ENCODE measurements at places on chromosomes 3 and 15.

GRCh38 chr15:58951388-58952007 is 18.0 kb upstream of the SLTM start:
- DNase-seq, result no peak

- DNase-seq, result no peak
Measured at GRCh38 chr3:36193448-36193847, 186.9 kb upstream of the STAC start.

DNA sequence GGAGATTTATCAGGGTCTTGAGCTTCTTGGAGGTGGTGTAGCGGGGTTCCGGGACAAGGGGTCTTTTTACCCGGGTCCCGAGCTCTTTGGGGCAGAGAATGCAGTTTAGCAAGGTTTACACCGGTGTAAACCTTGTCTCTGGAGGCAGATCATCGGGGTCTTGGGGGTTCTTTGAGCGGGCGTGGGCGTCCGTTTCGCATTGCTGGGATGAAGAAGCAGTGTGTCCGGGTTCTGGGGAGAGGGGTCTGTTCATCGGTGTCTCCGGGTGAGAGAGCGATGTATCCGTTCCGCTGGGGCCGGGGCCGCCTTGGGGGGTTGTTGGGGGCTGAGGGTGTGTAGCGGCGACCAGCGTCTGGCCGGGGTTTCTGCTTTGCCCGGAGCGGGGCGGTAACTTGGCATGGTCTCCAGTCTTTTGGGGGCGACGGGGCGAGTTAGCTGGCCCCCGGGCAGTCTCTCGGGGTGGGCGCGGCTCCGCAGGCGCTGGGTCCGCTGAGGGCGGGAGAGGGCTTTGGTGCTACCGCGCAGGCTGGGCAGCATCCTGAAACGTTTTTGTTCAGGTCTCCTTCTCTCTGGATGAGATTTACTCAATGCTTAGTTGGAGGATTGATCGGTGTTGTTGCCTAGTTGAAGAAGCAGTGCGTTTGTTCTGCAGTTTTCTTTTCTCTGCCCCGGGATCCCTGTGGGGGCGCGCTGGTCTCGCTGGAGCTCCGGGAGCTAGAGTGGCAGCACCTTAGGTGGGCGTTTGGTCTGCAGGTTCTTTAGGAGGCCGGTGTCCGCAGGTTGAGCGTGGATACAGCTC is 843 bp downstream of the GLCE start:
- peak; percentile 21 for DNase-seq

- DNase-seq, result no peak
Measured at GRCh38 chr15:77494073-77494867, 73.6 kb downstream of the HMG20A start.

DNA sequence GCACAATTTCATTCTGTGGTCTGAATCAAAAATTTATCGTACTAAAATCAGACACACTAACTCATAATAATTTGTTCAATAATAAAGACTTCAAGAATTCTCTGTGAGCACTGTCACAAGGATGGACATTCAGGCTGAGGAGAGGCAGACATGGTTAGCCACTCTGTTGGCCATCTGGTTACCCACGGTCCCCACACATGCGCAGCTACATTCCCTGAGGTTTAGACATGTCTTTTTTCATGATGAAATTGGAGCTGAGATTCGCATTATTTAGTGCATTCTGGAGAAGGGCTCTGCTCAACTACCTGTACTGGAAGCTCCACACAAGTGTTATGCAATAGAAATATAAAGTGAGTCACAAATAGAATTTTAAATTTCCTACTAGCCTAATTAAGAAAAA is 156.9 kb downstream of the SUCNR1 start:
- DNase-seq, result no peak

DNA sequence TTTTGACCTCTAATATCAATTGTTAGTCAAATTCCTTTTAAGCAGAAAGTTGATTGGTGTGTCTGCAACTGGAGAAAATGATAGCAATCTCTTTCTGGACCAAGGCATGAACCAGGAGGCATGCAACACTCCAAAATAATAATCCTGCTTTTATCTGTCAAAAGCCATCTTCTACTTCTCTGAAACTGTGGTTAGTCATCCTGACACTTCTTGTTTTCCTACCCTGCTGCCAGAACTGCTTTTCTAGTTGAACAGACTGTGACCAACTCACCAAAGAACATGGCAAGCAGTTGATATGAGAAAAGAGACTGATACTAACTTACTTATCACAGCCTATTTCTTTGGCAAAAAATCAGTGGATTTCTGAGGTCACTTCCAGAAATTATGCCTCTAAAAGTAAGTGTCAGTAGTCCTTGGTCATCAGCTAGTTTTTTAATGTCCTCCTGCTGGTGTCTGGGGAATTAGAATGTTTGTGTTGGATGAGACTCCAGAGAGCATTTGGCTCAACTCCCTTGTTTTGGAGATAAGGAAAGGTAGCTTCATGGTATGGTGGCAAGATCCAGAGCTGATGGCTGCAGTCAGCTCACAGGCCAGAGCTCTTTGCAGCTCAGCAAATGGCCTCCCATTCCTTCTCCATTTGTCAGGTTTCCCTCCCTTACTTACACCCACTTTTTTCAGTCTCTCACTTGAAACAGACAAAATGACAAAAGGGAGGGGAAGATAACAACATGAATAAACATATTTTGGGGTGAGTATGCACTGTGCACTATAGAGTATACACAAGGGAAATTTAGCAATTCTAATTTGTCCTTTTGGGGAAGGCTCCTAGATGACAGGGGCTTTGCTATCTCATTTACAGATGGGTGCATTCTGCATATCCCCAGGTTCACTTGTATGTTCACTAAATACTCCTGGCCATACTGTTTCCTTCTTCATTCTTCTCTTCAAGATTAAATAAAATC is 7.0 kb downstream of the CRYGS start:
- DNase-seq, result peak; percentile 54

DNA sequence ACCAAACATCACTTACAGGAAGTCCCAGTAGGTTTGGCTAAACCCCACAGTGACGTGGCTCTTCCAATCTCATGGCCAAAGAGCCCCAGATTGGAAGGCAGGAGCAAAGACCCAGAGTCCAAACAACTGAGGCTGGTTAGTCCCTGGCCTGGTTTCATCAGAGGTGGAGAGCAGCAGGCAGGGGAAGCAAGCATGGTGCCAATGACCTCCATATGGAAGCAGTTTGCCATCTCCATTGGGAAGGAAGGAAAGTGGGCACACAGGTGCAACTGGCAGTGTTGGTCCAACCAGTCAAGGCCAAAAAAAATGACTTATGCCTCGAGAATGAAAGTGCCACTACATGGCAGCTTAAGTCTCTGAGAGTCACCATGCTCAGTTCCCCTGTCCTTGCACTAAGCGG is 175.9 kb downstream of the NTRK3 start:
- DNase-seq, result no peak

DNA sequence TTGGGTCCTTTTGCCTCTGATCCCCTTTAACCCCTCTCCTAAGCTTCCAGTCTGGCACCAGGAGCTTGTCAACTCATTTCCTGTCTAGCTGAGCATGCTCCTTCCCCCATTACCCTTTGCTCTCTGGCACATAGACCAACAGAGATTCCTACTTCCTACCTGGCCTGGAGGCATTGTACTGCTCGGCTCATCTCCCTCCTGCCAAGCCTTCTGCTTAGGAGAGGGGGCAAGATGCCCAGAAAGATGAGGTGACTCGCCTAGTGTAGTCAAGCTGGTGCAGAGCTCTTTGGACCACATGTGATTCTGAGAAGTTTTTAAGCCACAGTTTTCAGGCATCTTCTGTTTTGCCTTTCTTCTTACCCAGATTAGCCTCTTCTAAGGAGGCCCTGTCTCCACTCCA is 95.4 kb downstream of the ZNF621 start:
- DNase-seq, result no peak

DNA sequence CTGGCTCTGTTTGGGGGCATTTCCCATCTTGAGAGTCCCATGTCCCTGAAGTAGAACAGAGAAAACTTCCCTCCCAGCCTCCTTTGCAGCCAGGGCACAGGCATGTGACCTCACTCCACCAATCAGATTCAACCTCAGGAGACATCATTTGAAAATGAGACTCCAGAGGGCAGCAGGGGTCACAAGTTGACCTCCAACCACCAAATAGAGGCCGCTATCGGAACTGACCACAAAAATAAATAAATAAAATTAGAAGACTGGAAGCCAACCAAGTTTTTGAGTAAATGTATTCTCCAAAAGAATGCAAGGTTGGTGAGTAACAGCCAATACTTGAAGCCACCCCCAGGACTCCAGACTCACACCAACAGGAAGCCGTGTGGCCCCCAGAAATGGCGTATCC is 106.5 kb downstream of the CHSY1 start:
- DNase-seq, result no peak

DNA sequence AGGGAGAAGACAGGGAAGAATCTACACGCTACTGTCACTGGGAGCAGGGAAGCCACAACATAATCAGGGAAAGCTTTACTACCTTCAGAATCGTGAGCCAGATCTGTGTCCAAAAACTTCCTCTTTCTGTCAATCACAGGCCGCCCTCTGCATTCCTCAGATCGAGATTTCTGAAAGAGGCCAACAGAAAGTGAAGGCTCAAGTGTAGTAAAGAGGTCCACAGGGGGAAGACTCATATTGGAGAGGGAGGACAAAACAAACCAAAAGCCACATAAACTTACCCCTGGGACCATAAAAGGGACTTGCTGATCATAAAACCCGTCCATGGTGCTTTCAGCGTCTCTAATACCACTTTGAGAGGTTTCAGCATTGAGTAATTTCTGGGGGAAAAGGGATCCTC is 3.3 kb downstream of the ETV5 start:
- peak; percentile 62 for DNase-seq

GRCh38 chr15:51267703-51268083 is 70.7 kb downstream of the CYP19A1 start:
- DNase-seq, result no peak

DNA sequence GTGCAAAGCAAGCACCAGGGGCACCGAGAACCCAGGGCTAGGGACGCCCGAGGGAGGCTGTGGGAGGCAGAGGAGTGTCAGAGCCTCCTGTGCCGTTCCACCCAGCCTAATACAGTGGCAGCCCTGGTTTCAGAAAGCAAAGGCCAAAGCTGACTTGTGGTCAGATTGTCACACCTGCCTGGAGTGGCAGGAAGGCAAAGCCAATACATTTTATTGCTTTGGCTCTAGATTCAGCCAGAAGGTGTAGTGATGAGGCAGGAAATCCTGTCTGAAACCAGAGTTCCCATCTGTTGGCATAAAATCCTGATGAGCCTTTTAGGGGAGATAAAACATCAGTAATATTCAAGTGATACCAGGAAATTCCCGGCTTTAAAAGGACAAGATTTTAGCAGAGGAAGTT is 168.3 kb downstream of the SLCO3A1 start:
- DNase-seq, result no peak

- no peak for DNase-seq
Measured at GRCh38 chr15:53880357-53880756, 97.9 kb upstream of the UNC13C start.

DNA sequence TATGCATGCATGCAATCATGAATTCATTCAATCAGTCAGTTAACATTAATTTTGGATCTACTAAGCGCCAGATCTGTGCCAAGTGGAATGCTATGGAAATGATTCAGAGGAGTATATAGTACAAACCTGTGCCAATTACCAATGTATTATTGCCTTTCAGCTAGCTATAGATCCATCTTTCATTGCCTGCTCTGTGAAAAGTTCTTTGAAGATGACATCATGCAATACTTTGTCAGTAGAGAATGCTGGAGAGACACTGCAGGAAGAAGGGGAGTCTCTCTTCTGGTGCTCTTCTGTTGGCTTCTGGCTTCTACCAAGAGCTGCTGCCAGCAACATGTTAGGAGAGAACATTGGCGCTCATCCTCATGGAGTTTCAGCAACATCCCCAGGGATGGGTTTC is 81.0 kb upstream of the LMCD1 start:
- no peak for DNase-seq

- peak; percentile 41 for DNase-seq
Measured at GRCh38 chr15:95620934-95621579, 709.4 kb upstream of the NR2F2 start.

DNA sequence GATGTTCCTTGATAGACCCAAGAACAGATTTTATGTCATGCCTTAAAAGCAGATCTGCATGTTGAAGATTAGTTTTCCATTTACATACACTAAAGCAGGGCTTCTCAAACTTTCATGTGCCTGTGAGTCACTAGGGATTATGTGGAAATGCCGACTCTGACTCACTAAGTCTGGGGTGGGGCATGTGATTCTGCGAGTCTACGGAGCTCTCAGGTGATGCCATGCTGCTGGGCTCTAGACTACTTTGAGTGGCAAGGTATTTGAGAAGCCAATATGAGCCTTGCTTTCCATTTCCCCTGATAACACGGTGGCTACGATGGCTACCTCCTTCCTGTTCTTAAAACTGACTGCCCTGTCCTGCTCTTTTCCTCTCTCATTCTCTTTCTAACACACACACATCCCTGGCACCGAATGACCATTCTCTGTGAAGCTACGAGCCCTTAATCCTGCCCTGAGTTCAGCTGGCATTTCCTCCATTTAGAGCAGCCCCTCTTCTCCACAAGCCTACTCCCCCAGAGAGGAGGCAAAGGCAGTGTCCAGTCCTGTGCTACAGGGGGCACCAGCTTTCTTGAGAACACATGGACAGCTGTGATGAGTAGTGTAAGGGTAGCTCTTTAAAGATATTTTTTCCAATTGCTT is 39.7 kb upstream of the PYGO1 start:
- peak; percentile 73 for DNase-seq

DNA sequence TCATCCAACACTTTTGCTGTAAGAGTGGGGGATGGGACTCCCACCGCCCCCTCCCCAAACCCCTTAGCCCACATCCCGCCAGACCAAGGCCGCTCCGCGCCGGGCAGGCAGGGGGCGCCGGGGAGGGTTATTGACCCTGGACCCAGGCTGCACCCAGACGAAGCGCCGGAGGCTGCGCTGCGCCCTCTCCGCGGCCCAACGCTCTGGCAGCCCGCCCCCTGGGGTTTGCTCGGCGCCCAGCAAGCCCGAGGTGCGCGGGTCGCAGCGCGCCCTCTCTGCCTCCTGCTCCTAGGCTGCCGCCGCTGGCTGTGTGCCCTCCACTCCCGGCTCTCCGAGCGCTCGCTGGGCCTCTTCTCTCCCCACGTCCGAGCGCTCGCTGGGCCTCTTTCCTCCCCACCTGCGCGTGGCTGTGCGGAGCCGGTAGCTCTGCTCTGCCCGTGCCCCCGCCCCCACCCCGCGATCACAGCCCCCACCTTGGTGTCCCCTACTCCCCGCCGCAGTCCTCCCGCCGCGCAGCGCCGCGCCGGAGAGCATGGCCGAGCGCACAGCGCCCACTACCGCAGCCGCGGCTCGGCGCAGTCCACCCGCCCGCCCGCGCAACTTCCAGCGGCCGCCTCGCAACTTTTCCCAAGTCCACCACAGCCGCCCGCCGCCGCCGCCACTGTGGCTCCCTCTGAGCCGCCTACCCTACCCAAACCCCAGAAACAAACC is 1.2 kb downstream of the MECOM start:
- peak; percentile 52 for DNase-seq

DNA sequence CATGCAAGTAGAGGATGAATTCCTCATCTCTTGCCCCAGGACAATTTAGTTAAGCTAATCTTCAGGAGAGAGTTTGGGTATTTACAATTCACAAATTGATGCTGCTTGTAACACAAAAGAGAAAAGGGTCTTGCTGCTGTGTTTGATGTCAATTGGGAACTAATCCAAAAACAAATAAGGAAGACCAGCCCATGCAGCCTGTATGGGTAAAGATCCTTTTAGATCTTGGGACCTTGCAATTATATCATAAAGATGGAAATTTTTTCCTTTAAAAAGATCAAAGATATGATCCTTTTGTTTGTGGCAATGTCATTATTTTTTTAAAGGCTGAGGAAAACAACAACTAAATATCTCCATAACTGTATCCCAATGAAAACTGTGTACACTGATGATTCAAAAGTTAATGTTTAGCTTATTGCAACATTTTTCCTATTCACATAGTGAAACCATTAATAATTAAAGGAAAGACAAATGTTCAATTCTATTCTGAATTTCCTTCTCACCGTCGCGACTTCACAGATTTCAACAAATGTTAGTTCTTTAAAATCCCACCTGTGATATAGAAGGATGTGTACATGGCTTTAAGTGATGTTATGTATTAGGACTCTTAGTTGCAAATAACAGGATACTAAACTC is 40.2 kb downstream of the TMEM212 start:
- no peak for DNase-seq

Data from suppressor macrophage treated with lipopolysaccharide for 4 hours (primary cell).